Skin of body (tissue), 3 donors: ENCODE measurements at places on chromosomes 3 and 15. TPM values are rescaled to one million over a fixed set of nuclear protein-coding genes. Genes with fewer than 3 reads are reported as not detected.
A peak's percentile ranks its signal among the peaks of the same experiment; 100 is the strongest.

DNA sequence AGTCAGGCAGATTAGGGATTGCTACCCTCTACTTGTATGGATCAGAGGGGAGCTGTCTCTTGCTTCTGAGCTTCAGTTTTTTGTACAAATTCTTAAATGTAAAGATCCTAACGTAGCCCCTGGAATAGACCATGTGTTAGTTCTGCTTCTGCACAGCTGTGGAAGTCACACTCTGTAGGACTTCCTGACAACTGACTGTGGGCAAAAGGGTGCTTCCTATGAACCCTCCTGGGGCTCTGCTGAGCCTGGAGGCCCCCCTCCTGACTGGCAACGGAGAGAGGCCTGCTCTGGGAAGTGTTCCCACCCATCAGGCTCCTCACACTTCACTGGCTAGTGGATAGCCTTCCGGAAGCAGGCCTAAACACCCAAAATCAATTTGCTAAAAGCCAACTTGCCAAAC, 131.0 kb downstream of the RPLP1 start:
- no peak for DNase-seq

The MST1 gene
- total RNA-seq, result 8.6 TPM

The PLA2G4F gene
- total RNA-seq, result 6.8 TPM

The IGSF11 gene
- total RNA-seq, result 1.6 TPM

- DNase-seq, result no peak
These were observed 94.3 kb upstream of the TLE3 start for GRCh38 chr15:70192041-70192440.

- DNase-seq, result no peak
These were observed 42.9 kb downstream of the TBC1D2B start for GRCh38 chr15:78034495-78035191.

DNA sequence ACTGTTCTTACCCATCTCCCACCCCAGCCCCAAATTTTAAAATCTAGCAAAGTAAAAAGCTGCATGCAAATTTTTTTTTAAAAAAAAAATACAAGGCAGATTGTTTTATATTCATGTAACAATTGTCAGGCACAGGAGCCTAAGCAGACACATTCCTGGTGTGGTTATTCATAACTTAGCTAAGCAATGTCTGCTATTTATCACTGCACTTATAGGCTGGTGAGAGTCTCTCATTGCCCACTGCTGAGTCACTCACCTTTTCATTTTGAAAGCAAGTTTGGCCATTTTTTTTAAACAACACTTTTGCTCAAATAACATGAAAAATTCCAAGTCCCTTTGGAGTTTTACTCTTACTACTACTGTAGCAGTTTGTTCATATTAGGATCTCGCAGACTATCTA, 413.9 kb downstream of the RBMS3 start:
- DNase-seq, result no peak

The ALDH1A2 gene
- 3.9 TPM for total RNA-seq

- no peak for DNase-seq
These were observed 62.7 kb upstream of the TFRC start for GRCh38 chr3:196144383-196145105.

- DNase-seq, result peak; percentile 49
These were observed 128.3 kb upstream of the ZNF385D start for GRCh38 chr3:21879184-21879886.

DNA sequence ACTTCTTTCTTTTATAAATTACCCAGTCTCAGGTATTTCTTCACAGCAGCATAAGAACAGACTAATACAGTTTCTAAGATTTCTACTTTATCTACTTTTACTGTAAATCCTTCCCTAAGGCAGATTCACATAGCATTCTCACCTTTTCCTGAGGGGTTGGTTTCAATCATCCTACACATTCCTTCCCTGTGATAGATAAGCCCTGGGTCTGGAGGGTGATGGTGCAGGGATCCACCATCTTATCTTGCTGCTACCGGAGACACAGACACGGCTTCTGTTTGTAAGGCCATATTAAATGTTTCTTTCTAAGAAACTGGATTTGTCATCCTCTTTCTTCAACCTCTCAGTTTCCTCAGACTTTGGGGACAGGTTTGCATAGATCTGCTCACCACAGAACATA, 6.1 kb downstream of the IQCF5 start:
- no peak for DNase-seq

DNA sequence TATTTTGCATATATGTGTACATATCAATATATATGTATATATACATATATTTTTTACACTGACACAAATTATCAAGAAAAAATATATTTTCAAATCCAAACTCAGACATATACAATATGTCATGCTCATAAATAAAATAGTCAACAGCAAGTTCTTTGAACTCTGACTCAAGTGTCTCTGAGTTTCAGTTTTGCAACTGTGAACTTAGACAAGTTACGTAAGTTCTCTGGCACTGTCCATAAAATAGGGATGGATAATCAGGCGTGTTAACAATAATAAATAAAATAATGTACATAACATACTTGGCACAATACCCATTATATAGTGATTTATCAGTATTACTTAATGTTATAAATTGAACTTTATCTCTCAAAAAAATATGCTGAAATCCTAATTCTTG, 12.1 kb upstream of the XRN1 start:
- no peak for DNase-seq

The XIRP1 gene
- 11.8 TPM for total RNA-seq

DNA sequence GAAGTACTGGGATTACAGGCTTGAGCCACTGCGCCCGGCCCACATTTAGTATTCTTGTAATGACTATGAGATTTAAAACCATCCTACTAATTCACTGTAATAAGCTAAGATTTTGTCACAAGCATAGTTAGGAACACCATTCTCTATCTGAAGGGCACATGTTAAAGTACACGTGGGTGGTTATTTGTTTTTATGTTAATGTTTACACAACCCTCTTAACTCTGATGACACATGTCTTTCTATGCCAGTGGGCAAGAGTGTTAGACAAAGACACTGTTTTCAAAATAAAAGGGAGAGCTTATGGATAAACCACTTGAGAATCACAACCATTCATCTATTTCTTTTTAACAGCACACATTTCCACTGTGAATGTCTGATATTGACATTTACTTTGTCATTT, 537.6 kb upstream of the IL12A start:
- DNase-seq, result no peak

DNA sequence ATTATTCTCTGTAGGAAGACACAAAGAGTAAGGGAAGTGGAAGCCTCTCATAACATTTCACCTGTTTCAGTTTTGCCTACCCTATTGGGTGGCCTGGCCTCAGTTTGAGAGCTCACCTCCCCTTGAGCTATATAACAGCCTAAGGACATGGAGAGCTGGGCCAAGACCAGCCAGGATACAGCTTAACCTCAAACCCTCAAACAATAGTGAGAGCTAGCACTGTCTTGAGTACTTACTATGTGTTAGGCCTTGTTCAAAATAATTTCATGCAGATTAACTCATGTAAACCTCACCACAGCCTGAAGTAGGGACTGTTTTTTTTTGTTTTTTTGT, 15.0 kb upstream of the TBL1XR1 start:
- DNase-seq, result no peak

DNA sequence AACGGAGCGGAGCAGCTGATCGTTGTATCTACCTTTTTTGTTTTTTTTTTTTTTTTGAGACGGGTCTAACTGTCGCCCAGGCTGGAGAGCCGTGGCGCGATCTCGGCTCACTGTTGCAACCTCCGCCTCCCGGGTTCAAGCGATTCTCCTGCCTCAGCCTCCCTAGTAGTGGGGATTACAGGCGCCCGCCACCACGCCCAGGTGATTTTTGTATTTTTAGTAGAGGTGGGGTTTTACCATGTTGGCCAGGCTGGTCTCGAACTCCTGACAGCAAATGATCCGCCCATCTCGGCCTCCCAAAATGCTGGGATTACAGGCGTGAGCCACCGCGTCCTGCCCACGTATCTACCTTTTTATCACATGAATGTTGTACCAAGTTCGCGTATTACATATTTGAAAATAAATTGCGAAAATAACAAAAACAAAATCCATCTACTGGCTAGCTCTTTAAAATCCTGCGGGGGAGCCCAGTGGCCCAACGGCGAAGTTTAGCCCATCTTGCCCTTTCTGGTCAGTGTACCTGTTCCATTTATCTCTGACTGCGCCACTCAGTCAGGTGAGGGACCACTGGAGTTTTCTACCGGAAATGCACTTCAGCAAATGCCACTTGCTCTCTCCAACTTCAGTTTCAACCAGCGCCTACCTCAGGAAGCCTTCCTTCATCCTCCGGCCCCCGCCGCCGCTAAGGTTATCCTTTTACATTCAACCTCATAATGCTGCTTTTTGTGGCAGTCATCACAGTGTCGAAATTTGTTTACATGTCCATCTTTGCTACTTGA, 1.2 kb upstream of the EIF3J start:
- DNase-seq, result no peak

The SLC24A5 gene
- total RNA-seq, result 3.6 TPM

The COL6A5 gene
- total RNA-seq, result 0.30 TPM

- no peak for DNase-seq
These were observed 207.5 kb downstream of the ZNF385D start for GRCh38 chr3:21543380-21544075.

GRCh38 chr3:110666495-110666894, 405.1 kb upstream of the NECTIN3 start:
- DNase-seq, result no peak

GRCh38 chr3:127637546-127637945, 8.6 kb downstream of the PODXL2 start:
- DNase-seq, result no peak

- DNase-seq, result no peak
These were observed 43.3 kb downstream of the SUCNR1 start for GRCh38 chr3:151916781-151917180.

GRCh38 chr3:1661839-1662238, 436.8 kb upstream of the CNTN4 start:
- no peak for DNase-seq

GRCh38 chr3:144810160-144810559, 838.5 kb downstream of the DIPK2A start:
- DNase-seq, result no peak
